MG63 (cell line): ENCODE measurements at places on chromosomes 13 and 19. TPM values are rescaled to one million over a fixed set of nuclear protein-coding genes. Genes with fewer than 3 reads are reported as not detected.
A peak's percentile ranks its signal among the peaks of the same experiment; 100 is the strongest.

Gene GIPC3
- total RNA-seq, result not detected in 2 replicates

Gene LILRB4
- not detected in 2 replicates for total RNA-seq

Gene F10
- total RNA-seq, result not detected in 2 replicates

Gene ATP7B
- total RNA-seq, result 1.9 and 6.9 TPM in 2 replicates

Gene FSD1
- not detected in 2 replicates for total RNA-seq

DNA sequence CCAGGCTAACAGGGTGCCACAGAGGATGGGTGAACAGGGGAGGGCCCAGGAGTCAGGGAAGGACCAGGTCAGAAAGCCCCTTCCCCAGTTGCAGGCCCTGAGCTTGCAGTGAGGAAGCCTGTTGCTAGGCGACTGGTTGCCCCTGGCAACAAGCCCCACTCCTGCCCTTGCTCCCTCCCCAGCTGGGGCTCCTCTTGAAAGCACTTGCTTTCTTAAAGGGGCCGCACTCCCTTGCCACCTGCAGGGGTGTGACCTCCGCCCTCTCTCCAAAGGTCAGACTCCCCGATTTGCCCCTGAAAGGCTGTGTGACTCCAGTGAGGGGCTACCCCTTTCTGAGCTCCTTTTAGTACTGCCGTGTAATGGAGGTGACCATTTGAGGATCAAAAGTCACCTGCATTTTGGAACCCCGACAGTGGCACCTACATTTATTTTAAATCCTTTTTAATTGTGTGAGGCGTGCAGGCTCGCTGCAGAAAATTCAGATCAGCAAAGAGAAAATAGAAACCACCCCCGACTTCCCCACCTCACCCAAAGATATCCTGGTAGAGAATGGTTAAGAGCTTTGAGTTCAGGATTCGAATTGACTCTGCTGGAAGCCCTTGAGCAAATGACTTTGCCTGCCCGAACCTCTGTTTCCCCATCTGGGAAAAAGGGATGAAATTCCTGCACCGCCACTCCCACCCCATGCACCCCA lies 4.8 kb downstream of the FCHO1 start:
- DNase-seq, result peak; percentile 37

- DNase-seq, result no peak
These were observed 24.1 kb downstream of the NKPD1 start for GRCh38 chr19:45136507-45137178.

DNA sequence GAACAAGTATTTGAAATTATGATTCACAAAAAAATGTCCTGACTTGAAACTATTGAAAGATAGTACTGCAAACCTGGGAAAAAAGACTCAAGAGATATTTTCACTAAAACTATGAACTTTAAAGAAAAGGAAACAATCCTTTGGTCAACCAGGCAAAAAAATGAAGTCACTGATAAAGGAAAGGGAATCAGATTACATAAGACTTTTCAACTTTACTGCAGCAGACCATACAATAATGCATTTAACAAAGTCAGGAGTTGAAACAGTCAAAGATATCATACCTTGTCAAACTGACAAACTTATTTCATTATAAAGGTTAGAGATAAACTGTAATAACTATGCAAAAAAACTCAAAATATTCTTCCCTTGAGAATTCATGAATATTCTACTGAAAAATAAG lies 361.6 kb downstream of the DLEU7 start:
- no peak for DNase-seq

DNA sequence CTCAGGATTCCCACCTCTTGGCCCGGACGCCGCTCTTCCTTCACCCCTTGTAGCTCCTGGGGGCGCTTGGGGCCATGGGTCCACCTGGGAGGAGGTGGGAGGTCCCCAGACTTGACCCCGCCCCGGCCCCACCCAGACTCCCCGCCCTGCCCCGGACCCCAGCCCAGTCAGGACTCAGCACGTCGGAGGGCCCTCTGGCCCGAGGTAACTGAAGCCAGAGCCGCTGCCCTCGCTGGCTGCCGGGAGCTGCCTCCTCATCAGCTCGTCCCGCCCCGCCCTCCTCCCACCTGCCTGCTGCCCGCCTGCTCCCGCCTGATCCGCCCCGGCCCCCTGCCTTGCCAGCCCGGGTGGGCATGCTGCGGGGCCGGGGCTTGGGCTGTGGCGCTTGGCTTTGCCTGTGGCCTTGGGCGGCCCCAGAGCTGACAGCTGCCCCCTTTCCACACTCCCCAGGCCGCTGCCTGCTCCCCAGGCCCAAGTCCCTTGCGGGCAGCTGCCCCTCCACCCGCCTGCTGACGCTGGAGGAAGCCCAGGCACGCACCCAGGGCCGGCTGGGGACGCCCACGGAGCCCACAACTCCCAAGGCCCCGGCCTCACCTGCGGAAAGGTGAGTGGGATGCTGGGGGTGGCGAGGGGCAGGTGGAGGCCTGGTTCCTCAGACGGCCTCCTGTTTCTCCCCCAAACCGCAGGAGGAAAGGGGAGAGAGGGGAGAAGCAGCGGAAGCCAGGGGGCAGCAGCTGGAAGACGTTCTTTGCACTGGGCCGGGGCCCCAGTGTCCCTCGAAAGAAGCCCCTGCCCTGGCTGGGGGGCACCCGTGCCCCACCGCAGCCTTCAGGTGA lies 9.4 kb downstream of the ARHGAP33 start:
- DNase-seq, result no peak

DNA sequence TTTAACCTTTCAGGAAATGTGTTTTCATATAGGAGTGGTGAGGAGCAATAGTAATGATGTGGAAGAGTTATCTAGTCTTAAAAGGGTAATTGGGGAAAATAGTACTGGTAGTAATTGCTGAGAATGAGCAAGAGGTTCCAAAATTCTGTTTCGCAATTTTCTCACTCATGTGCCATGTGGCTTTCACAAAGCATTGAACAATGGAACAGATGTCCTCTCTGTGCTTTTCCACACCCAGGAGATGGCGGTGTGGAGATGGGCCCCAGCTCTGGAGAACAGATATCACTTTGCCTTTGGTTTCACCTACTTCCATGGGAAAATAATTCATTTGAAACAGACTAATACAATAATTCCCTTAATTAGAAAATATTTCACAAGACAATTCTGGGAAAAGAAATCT lies 170.0 kb upstream of the SLC10A2 start:
- no peak for DNase-seq

- no peak for DNase-seq
These were observed 42.5 kb upstream of the LDLR start for GRCh38 chr19:11046605-11047354.

GRCh38 chr13:114035583-114036531 lies 62.0 kb upstream of the C13orf46 start:
- no peak for DNase-seq

- no peak for DNase-seq
These were observed 1524.0 kb downstream of the SLITRK1 start for GRCh38 chr13:82358284-82358683.
